ENCODE measurements at places on chromosomes 3 and 15.

DNA sequence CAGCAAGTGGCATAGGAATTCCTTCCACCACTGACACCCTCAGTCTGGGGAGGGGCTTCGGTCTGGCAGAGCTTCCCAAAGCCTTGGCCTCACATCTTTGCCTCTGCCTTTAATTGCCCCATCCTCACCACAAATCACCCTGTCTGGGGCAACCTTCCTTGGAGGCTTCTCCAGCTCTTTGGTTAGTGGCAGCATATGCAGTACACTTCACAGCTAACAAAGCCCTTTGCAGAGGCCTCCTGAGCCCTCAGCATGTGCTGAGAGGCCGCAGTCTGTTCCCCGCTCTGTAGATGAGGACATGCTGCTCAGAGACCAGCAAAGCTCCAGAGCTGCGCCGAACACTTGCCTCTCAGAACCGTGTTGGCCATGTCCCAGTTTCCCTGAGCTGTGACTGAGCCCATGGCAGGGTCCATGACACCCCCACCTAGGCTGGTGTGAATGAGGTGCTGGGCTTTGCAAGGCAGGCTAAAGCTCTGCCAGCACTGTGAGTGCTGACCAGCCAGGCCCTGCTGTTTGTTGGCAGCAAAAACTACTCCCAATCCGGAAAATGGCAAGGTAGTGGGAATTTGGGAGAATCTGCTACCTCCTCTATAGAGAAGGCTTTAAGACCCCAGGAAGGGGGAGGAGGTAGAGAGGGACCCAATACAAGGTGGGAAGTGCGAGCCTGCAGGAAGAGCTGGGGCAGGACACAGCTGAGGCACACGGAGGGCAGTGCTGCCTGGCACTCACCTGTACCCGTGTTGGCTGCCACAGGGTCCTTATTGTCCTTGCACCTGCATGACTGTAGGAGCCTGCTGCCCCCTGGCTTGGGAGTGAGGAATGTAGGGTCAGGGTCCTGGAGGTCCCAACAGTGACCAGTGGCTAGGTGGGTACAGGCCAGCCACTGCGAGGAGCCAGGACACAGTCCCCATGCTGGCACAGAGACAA, 8.4 kb upstream of the KLF15 start:
- DNase-seq, result no peak

GRCh38 chr15:73727330-73727976, 25.7 kb downstream of the INSYN1 start:
- no peak for DNase-seq

DNA sequence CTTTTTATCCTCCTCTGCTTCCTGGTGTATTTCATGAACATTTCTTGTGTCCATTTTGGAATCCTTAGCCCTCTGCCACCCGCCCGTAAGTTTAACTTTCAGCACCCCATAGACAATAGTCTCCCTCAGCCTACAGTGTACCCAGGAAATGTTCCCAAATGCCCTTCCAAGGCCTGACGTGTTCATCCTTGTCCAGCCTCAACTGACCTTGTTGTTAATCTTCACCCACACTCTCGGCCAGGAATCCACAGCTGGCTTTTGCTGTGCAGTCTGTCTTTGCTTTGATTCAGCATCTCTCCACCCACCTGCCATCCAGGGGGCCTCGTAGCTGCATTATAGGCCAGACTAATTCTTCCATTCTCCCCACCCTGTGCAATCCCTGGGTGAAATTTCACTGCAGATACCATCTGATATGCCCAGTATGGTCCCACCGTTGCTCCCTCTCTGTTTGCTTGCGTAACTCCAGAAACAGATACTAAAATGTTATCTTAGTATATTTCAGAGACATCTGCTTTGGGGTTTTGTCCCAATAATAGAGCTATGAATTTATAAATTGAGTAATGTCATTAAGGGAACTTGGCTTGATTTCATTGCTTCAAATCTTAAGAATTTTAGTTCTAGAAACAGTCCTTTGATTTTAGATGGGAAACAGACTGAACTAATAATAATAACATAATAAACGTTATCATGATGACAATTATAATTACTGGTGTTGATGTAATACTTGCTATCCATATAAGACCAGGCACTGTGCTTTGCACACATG, 16.6 kb downstream of the GUCA1C start:
- no peak for DNase-seq

DNA sequence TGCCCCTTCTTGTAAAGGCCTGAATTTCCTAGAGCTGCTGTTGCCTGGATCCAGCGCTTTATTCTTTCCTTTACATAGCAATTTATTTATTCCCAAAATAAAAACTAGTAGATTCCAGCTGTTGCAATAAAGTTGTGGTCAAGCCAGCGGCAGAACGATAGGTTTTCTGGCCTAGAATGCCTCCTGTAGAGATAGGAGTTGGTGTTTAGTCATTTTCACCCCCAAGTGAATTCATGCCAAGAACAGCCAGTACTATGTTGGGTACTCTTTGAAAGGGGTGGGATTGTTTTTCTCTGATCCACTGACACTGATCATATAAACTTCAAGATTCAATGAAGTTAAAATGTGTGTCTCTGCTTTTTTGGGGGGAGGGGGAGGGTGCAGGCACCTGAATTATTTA, 69.7 kb downstream of the KLHL25 start:
- no peak for DNase-seq

DNA sequence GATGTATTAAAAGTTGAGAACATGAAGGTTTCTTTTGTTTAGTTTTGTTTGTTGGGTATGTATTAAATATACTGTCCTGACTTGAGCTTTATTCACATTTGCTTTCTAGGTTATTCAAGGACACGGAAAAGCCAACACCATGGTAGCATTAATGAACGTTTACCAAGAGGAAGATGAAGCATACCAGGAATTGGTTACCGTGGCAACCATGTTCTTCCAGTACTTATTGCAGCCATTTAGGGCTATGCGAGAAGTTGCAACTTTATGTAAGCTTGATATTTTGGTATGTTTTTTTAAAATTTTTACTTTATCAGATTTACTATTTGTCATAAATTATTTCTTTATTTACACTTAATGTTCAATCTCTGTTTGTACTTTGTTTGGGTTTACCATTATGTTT, 3.6 kb downstream of the WHAMM start:
- DNase-seq, result no peak

GRCh38 chr3:187343670-187344069, 24.5 kb upstream of the RTP4 start:
- DNase-seq, result no peak

DNA sequence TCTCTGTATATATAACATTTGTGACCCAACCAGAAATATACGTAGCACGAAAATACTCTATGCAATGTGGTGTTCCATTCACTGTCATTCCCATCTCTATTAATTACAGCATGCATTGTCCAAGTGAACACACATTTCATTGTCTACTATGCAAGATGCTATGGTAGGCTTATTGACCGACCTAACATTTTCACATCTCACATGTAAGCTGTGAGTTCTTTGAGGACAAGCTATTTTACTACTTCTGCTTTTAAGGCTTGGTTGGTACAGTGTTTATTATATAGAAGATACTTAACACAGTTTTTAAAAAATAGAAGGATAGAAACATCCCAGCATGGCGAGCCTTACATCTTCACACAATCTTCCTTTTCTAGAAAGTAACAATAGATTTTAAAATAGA, 164.4 kb downstream of the KLHL25 start:
- no peak for DNase-seq

DNA sequence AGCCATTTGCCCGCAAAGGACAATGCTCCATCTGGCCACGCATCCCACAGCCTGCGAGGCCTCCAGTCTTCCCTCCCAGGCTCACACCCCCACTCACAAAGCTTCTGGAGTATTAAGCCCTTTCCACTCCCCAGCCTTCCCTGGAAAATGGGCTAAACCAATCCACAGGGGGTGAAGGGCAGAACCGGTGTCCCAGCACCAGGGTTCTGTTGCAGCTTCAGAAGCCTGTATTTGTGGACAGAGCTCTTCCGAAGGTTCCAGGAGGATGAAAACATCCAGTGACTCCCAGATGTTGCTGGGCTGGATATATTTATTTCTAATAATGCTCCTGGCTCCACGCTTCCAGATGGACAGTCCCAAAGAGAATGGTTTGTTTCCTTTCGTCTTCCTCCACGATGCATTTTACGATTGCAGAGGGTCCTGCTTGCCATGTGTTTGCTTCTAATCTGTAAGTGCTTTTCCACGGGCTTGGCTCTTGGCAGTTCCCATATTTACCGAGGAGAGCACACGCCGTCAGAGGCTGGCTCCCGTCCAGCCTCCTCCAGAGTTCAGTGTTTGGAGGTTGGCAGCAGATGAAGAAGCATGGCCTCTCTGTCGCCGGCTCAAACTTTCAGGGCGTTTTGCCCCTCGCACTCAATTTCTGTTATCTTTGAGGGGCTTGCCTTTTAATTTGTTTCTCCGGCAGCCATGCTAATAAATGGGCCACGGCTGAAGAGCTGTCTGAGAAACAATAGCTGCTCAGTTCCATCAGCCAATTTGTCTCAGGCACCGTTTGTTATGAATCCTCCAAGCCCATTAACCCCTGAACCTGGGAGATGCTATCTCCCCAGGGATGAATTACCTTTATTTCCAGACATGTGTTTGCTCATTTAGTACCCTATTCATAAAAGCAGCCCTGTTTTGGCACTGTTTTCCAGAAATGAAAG, 367.9 kb upstream of the PROK2 start:
- no peak for DNase-seq

DNA sequence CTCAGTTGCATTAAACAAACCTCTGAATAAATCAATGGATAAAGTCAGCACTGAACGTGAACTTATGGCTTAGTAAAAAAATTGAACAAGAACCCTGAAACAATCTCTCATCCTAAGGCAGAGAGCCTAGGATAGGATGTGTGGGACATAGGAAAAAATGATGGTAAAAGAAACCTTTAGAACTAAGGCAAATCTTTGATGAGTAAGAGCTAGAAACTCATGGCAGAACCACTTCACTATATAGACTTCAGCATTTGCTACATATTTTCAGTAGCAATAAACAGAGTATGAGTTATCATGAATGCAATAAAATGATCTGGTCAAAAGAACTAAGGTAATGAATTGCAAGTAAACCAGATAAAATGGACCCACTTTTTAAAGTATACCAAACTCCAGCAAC, 725.8 kb upstream of the DPPA4 start:
- DNase-seq, result no peak

GRCh38 chr15:45291822-45292582, 40.0 kb downstream of the SLC28A2 start:
- DNase-seq, result no peak
